Prostate gland (tissue), 2 donors: ENCODE measurements at places on chromosomes 2 and 18. TPM values are rescaled to one million over a fixed set of nuclear protein-coding genes. Genes with fewer than 3 reads are reported as not detected.
A peak's percentile ranks its signal among the peaks of the same experiment; 100 is the strongest.

The CROCC2 gene
- total RNA-seq: 0.23 TPM

The ANTXR1 gene
- 48.7 TPM for total RNA-seq

The AMER3 gene
- total RNA-seq: 10.1 TPM

The MAP4K3 gene
- 41.8 TPM for total RNA-seq

The FBXO48 gene
- total RNA-seq: 0.85 TPM

The UGT1A7 gene
- not detected for total RNA-seq

DNA sequence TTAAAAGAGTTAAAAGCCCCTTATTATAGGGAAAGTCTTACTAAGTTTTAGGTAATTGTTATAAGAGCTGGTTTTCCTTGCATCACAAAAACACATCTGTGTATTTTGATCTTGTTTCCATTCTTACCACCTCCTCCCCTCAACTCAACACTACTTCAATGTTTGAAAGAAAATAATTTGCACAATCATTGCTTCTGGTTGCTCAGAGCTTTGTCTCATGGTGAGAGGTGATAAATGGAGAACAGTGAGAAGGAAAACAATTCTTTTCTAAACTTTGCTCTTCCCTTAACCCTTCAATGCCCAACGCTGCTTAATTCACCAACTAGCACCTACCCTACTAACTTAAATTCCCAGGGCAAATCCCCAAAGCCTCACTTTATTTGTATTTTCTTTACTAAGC is 268.1 kb upstream of the LINC00305 start:
- DNase-seq: no peak

DNA sequence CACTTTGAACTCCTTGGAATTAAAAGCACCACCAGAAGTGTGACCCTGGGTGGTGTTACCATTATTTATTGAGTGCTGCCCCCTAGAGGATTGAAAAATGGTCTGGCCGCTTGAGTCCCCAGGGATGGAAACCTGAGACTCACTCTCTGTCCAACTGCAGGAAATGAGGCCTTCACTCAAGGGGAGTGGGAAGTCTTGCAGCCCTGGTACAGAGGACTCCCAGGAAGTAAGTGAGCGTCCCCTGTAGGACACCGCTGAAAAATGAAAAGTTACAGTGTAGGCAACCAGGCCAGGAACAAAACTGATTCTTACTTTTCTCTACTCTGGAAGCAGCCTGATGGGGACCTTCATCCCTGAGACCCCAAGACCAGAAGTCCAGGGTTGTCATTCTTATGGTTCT is 2.2 kb upstream of the NRP2 start:
- DNase-seq: no peak

DNA sequence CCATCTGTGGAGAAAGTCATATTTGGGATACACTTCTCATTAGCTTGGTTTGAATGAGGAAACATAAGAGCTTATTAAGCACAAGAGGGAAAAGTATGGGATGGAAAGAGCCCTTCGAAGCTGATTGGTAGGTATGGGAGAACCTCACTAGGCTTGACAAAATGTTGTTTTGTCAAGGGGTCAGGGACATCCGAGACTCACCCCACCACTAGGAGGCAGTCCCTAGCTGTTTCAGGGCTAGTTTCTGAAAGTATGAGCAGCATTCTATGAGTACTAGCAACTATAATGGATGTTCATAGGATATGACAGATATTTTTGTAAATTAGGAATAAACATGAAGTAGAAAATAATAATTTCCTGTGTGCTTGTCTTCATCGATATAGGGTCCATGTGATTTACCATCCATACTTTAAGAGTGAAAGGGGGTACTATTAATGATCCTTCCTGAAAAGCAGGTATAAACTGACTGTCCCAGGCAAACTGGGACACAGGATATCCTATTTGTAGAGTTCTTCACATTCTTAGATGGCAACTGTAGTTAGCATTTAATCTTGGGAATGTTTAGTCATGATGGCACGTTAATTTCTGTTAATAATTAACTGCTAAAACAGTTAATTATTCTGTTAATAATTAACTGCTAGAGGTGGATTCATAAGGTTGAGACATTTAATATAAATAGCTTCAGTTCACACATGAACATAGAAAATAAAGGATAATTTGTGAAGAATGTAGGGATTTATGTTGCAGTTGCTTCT is 28.4 kb downstream of the OTX1 start:
- no peak for DNase-seq

- no peak for DNase-seq
Observed at GRCh38 chr2:166117491-166117890, 10.3 kb downstream of the SCN1A start.

DNA sequence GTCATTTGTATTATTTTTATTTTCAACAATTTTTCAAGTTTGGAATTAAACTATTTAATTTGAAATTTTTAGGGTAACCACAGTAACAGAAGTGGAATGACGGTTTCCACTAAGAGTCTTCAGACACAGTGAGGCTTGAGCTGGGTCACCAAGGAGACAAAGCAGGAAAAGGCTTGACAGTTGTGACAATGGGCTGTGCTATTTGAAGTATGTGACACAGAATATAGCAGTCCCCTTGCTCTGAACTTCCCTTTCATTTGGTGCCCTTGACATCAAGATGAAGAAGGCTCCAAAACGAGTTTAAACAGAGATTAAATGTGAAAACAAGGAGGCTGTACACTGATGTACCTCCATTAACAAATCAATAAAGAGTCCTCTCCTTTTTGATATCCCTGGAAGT is 265.4 kb upstream of the DLGAP1 start:
- no peak for DNase-seq

DNA sequence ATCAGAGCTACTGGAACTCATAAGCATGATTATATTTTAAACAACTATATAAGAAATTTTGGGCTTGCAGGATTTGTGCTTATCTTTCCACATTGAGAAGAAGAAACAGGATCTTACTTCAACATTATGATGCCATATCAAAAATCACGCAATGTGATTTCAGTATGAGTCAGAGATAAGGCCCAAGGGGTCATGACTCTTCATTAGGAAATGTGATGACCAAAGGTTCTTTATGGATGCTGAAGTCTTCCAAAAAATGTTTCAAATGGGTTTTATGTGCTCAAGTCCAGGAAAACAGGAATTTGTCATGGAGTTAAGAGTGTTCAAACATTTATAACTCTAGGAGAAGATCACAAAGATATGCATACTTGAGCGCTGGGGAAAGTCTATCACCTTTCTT is 7.8 kb upstream of the SERPINB2 start:
- DNase-seq: no peak

GRCh38 chr18:62388855-62389760 is 64.0 kb downstream of the TNFRSF11A start:
- no peak for DNase-seq

GRCh38 chr2:2083113-2083758 is 247.8 kb downstream of the MYT1L start:
- peak; percentile 25 for DNase-seq

GRCh38 chr2:49811502-49811901 is 657.2 kb upstream of the FSHR start:
- DNase-seq: no peak

DNA sequence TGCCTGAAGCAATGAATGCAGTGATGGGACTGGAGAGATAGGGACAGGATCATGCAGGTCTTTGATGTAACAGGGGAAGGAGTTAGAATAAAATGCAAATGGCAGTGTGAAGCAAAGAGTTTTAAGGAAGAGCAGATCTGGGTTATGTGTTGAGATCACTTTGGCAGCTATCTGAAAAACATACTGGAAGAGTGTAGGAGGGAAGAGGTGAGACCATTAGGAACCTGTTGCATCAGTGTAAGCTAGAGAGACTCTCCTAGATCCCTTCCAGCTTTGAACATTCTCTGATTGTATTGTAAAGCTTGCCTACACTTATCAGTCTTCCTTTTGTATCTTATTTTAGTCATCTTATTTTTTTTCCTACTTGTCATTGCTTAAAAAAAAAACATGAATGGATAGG is 10.5 kb downstream of the ACVR2A start:
- no peak for DNase-seq

- no peak for DNase-seq
Observed at GRCh38 chr2:47048801-47049480, 106.2 kb downstream of the STPG4 start.

DNA sequence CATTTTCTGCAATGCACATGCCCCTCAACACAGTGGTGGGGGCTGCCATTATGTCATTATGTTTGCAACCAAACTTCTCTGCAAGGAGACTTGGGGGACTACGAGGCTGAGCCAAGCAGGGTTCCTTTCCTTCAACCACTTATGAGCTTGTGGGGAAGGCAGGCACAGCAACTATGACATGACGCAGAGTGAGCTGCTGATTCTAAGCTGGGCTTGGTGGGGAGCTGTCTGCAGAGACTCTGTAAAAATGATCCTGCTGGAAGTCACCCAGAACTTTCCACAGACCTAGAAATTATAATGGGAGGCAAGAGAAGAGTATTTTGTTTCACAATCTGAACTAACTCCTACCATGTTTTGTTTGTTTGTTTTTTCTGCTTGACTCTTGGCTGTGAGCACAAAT is 55.6 kb downstream of the INPP5D start:
- DNase-seq: no peak

GRCh38 chr2:171086352-171087290 is 74.1 kb downstream of the TLK1 start:
- DNase-seq: peak; percentile 16

DNA sequence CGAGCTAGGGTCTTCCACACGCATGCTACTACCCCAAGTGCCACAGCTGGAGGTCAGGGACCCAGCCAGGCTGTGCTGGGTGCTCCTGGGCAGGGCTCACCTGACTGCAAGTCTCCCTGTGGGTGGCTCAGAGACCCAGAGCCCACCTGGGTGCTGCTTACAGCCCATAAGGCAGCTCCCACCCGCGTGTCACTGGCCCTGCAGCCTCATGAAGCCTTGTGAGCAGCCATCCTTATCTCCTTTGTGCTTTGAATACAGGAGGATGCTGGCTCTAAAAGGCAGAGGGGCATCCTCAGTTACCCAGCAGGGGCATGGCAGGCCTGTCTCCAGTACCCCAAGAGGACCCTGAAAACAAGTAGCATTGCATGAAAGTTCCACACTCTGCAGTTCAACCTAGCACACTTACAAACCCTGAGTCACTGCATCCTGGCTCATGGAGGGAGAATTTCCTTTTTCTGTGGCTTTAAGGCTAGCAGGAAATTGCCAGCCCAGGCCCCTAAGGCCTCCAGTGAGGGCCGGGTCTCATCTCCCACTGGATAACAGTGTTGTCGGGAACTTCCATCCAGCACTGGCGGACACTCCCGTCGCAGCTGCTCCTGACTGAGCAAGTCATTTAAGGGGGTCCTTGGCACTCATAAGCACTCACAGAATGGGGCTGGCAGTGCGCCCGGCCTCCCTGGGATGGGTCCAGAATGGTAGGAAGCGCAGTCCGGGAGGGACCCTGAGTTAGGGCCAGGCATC is 137.1 kb downstream of the RPIA start:
- no peak for DNase-seq

DNA sequence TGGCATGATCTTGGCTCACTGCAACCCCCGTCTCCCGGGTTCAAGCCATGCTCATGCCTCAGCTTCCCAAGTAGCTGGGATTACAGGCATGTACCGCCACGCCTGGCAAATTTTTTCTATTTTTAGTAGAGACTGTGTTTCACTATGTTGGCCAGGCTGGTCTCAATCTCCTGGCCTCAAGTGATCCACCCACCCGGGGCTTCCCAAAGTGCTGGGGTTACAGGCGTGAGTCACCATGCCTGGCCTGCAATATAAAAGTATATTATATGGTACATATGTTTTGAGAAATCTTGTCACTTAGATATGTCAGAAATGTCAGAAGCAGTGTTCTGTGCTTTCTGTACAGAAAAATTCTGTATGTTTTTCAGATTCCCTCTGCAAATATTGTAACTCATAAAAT is 19.2 kb upstream of the XPO1 start:
- no peak for DNase-seq

DNA sequence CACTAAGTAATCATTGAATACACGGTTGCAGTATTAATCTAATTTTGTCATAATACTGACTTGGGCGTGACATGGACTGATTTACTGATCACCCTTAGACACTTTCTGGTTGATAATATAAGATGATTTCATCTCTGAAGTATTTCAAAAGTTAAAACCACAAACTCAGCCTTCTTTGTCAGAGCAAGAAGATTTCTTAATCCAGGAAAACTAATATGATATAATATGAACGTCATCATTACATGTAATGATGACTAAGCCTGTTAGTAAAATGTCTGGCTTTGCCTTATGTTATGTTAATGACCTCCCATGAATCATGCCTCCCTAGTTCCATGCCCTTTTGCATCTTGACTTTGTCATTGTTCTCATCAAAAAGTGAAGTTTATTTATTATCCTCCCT is 1325.0 kb upstream of the CDH2 start:
- DNase-seq: no peak

DNA sequence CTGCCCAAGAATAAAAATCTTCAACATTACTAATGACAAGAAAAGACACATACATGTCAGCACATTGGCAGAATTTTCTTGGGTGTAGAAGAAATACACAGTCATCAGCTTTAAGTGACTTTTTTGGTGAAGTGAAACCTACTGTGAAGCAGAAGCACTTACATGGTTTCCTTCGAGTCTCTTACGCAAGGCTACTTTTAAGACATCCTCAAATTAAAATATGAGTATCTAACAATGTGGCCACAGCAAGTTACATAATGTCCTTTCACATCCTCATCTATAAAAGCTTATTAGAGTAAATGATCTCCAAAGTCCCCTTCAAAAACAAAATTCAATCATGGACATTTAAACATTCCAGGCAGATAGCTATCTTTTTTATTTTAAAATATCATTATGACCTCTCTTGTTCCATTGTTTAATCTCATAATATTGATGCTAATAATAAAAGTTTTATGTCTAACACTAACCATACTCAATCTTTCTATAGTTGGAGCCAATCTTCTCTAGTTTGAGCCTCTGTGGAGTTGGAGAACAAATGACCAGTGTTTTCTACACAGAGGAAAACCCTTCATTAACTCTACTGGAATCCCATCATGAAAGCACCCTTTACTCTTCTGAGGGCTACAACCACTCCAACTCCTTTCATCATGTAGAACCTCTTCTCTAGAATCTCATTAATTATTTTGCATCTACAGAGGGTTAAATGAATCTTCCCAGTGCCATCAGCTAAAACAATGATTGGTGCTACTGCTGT is 182.2 kb upstream of the ZFP36L2 start:
- no peak for DNase-seq

GRCh38 chr18:50742952-50743351 is 76.9 kb downstream of the MRO start:
- no peak for DNase-seq

- no peak for DNase-seq
Observed at GRCh38 chr2:45836740-45837139, 185.3 kb downstream of the PRKCE start.

DNA sequence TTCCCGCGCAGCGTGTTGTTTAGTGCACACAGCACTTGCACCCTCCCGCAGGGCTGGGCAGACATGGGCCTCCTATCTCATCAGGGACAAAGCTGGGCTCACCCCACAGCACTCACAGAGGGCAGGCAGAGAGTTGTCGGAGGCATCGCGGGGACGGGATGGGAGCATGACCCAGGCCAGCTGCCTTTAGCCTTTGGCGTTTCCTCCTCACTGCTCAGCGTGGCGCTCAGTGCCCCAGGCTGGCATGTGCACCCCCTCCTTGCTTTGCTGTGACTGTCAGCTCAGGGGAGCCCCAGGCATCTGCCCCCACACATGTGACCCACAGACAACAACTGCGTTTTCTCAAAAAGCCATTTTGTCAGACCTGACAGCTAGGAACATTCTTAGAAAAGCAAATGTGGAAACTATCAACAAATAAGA is 101.1 kb downstream of the RNF144A start:
- no peak for DNase-seq
